ENCODE measurements at places on chromosomes 11 and 22.

- DNase-seq, result peak; percentile 71
Observed at GRCh38 chr11:102810950-102811660, 13.1 kb upstream of the MMP1 start.

GRCh38 chr11:114395736-114396135, 4.6 kb downstream of the C11orf71 start:
- DNase-seq, result peak; percentile 85

DNA sequence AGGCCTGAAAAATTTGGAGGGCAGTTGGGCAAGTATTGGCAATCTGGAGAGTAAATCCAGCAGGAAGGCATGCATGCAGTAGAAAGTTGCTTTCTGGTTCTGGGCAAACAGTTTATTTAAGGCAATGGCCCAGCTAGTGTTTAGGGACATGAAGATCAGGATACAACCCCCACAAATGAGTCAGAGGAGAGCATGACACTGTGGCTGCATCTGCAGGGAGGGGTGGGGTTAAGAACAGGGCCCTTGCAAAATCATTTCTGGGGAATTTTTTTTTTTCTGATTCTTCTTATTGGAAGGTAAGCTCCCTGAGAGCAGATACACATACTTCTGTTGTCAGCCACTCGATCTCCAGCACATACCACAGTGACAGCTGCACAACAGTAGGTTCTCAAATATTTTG, 61.1 kb downstream of the FDX1 start:
- DNase-seq, result peak; percentile 27

DNA sequence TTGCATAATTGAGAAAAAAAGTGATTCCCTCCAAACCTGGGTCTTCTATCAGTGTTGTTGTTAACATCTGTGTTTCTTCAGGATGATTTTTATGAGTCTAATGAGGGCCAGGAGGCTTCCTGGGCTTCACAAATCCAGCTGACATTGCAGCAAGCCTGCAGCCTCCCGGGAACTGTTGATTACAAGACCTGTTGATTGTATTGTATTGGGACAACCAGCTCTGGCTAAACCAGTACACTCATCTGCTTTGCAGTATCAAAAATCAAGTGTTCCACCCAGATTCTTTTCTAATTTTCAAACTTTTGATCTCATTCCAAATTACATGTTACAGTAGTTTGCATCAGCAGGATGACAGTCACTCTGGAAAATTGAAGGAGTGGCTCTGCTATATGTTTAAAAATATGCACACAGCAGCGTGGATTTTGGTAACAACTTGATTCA, 16.1 kb upstream of the PRSS23 start:
- no peak for DNase-seq

DNA sequence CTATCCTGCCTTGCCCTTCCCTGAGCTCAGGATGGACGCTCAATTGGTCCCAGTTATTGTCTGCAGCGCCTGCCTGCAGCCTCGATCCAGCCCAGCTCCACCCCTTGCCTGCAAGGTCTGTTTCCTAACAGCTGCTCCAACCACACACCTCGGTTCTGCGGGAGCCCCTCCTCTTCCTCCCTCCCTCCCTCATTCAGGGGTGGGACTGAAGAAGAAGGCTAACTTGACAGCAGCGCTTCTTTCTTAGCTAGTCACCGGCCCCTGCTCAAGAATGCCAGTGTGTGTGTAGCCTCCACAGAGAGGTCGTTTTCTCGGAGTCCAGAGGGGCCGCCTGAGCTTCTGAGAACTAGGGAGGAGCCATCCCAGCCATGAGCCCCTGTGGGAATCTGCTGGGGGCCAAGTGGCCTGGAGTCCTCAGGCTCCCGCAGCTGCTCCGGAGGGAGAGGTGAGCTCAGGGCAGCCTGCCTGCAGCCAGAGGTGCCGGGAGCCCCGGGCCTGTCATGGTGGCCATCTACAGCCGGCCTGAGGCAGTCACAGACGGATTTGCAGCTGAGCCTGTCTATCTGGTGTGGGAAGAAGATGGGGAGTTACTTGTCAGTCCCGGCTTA, 36.1 kb downstream of the LIMK2 start:
- DNase-seq, result peak; percentile 96

DNA sequence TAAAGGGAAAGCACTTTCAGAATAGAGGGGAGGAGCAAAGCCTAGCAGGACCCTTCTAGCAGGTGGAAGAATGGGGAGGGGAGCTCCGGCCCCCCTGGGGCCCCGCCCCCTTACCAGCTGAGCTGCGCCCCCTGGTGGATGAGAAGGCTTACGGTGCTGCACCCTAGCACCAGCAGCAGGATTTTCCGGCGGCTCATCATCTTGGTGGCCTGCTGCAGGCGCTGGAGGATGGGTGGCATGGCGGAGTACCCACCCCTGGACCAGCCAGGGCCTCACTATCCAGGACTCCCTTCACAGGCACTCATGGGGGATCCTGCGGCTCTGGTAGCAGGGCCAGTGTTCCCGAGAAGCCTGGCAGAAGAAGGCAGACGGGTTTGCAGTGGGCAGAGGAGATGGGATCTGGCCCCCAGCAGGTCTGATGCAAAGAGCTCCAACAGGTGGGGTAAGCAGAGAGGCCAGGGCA, 3.8 kb downstream of the GAL3ST3 start:
- peak; percentile 91 for DNase-seq

DNA sequence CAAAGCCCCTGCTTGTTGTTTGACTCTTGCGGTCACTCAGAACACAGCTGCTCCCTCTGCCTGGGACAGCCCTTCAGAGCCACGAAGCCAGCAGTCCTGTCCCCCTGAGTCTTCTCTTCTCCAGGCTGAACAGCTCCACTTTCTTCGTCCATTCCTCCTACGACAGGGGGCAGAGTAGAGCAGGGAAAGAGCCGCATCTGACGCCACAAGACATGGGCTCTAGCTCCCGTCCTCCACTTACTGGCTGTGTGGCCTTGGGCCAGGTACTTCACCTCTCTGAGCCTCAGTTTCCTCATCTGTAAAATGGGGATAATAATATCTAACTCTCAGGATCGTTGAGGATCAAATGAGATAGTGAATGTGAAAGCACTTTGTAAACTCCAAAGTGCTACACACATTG, 29.9 kb downstream of the CHRDL2 start:
- peak; percentile 87 for DNase-seq

DNA sequence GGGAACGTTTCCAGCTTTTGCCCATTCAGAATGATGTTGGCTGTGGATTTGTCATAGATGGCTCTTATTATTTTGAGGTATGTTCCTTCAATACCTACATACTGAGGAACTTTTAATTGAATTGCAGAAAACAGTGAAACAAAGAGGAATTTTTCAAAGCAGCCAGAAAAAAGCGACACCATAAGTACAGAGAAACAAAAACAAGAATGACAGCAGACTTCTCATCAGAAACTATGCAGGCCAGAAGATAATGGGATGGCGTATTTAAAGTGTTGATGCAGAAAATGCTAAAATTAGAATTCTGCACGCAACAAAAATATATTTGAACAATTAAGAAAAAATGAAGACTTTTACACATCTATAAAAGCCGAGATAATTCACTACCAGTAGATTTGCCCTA, 95.4 kb upstream of the TIMP3 start:
- peak; percentile 16 for DNase-seq

DNA sequence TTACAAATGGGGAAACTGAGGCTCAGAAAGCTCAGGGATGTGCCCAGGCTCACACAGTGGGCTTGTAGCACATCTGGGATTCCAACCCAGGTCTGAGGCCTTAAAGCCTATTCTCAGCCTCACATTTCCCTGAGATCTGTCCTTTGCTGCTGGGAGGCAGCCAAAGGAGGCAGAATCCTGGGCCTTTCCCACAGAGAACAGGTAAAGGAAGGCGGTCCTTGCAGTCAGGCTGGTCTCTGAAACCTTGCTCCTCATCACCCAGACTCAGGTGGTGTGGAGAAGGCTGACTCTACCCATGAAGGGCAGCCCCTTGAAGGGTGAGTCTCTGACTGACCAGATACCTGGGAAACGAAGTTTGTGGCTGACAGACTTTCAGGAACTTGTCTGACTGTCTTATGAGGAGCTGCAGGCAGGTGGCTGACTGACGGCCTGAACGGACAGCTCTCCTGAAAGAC, 7.8 kb downstream of the SLCO2B1 start:
- no peak for DNase-seq

DNA sequence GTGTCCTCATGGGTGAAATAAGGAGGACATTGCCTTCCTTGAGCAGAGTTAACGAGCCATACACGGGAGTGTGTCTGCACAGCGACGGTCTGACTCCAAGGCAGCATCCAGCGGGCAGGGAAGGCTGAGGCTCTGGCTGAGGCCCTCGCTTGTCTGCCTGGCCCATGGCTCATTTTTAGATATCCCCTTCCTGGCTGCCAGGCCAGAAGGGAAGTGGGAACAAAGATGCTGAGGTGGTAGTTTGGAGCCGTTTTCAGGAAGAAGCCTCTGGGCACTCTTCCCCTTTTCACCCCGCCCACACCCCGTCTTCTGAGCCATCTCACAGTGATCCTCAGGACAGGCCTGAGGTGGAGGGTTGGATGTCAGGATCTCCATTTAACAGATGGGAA, 3.0 kb upstream of the SLCO2B1 start:
- DNase-seq, result no peak

DNA sequence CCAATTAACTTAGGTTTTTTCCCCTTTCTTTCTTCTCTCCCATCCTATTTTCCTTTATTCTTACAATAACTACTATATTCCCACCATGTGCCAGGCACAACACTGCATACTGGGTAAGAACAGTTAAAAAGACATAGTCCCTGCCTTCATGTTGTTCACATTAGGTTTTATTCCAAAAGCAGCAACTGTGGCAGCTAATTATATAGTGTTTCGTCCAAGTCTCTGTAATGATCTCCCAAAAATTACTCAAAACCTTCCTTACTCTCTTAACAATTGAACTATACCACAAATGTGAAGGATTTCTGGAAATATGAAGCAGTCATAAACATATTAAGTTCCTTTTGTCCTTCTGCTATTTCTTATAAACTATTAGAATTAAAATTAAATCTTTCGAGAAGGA, 184.1 kb upstream of the C11orf58 start:
- DNase-seq, result no peak

DNA sequence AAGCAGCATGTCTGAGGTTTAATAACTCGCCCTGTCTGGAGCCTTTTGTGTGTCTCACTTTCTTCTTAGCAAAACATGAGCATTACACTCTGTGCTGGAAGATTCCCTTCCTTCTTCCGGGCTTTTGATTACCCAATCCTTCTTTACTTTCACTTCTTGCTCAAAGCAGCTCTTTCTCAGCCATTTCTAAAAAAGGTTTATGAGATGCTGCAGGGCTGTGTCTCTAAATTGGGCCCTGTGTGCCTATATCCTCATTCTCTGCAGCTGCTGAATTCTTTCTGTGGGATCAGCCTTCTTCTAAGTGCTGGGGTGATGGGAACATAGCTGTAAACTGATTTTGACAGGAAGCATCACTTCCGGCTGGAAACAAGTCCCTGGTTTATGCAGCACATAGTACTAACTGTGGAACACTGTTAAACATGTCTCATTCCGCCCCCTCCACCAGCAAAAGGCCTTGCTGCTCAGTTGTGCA, 71.8 kb downstream of the PIWIL4 start:
- no peak for DNase-seq

DNA sequence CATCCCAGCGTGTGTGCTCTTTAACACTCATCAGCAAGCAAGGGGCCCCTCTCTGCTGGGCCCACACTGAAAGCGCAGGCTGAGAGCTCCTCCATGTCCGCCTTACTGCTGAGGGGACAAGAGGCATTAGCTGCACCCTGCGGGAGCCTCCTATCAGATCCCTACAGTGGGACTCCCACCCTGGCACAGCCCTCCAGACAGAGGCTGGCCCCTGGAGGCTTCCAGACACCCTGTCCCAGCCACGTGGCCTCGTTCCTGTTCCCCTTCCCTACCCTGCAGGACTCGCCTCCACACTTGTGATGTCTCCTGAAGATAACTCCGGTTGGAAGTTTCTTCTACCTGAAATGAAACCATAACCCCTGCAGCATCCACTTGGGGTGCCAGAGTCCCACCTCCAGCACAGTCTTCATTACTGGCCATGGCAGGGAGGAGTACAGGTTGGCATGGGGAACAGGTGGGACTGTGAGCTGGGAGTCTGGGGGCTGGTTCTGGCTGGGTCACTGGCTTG, 5.0 kb upstream of the SH3BP1 start:
- peak; percentile 31 for DNase-seq

- DNase-seq, result no peak
Observed at GRCh38 chr11:126480015-126480409, 124.5 kb downstream of the ST3GAL4 start.

DNA sequence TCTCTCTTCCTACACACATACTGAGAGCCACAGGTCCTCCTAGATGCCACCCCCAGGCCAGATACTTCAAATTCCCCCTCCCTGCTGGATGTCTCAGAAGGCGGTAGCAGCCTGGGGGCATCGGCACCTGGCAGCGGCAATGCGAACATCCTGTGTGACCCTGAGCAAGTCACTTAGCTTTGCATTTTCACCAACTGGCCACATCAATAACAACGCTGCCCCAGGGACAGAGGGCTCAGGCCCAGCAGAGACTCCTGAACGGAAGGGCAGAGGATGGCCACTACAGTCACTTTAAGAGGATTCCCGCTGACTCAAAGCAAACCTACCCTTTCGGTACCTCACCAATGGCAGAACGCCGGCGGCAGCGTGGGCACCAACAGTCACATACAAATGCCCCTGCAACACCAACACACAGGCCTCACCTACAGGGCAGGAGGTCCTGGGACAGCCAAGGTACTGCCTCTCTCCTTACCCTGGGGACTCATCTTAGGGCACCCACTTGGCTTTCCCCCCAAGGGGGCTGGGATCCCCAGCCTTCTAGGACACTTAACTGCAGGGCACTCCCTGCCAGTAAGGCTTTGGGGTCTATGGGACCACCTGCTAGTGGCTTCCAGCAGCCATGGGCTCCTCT, 1.6 kb downstream of the LMO1 start:
- DNase-seq, result peak; percentile 59

GRCh38 chr11:102705626-102706025, at the start of gene MMP27:
Gene MMP27, minus strand, starts transcription at chr11:102705769. Its CDS starts 55 bp downstream, at chr11:102705714.
- DNase-seq, result no peak

- DNase-seq, result no peak
Observed at GRCh38 chr11:127816962-127817361, 770.4 kb downstream of the ETS1 start.

GRCh38 chr11:73404048-73404447, 27.8 kb downstream of the RELT start:
- DNase-seq, result peak; percentile 76

- no peak for DNase-seq
Observed at GRCh38 chr11:93288767-93289166, 41.8 kb upstream of the DEUP1 start.

DNA sequence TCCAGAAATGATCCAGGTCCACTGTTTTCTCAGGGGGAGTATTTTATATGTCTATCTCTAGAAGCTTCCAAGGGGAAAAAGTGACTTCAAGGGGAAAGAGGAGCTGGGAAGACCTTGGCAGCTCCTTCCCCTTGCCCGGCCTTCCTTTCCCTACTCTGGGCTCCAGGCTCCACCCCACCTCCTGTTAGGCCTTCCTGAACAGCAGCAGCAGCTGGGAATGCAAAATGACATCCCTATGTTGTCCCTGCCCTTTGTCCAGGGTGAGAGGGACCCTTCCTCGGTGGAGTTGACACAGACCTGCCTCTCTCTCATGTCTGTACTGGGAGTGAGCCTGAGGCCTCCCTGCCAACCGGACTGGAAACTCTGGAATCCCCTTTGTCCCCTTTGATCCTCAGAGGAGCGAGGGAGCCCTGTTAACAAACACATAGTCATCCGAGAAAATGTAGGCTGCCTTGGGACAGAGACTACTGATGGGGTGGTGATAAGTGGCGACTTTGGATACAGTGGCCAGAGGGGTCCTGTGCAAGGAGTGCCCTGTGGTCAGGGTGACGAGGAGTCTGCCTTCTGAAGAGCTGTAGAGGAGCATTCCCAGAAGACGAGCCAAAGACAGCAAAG, 9.0 kb upstream of the MALAT1 start:
- peak; percentile 71 for DNase-seq

GRCh38 chr11:10864688-10865087, 6.8 kb upstream of the ZBED5 start:
- DNase-seq, result no peak
